ENCODE measurements at places on chromosomes 7 and 10. TPM values are rescaled to one million over a fixed set of nuclear protein-coding genes. Genes with fewer than 3 reads are reported as not detected.

DNA sequence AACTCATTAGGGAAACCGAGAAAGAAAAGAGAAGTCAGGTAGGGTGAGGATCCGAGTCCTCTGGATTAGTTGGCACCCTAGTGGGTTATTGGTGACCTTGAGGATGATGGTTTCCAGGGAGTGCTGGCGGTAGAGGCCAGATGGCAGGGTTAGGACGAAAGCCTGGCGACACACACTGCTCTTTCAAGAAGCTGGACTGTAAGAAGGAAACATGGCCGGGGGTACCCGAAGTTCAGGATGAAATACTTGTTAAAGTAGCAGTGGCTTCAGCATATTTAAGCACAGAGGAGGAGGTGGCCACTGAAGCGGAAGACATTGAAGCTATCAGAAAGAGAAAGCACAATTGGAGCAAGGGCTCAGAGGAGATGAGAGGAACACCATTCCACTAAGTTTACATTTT lies 224.6 kb downstream of the RELN start:
- no peak for DNase-seq

GRCh38 chr10:282294-283139 lies 147.3 kb downstream of the ZMYND11 start:
- no peak for DNase-seq

DNA sequence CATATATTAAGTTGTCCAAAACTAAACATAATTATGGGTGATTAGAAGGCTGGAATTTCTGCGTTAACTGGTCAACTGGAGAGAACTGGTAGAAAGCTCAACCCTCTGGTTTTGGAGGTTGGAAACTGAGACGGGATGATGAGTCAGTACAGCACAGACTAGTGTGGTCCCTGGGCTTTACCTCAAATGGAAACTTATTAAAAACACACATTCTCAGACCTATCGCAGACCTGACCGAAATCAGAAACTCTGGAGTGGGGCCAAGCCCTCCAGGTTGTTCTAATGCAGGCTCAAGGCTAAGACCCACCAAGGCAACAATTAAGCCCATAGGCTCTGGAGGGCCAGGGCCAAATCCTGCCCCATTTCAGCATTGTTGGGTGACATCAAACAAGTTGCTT lies 136.9 kb downstream of the KCNMA1 start:
- no peak for DNase-seq

DNA sequence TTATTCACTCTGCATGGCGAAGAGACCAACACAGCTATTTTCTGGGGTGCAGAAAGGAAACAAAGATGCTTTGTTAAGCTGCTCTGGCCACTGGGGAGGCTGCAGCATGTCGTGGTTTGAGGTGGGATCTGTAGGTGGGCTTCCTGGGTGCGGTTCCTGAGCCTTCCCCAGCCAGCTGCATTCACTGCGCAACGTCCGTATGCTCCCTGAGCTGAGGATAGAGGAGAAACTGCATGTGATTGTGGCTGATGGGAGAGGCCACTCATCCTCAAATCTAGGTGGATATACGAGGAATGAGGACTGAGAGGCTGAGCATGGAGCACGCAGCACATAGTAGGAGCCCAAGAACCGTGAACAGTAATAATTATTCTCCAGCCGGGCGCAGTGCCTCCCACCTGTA lies 9.9 kb upstream of the DNAAF5 start:
- DNase-seq = no peak

- DNase-seq = no peak
Measured at GRCh38 chr7:29239638-29240037, 45.1 kb downstream of the CHN2 start.

The LRWD1 gene
- 14.7 TPM for total RNA-seq

The USP6NL gene
- 5.6 TPM for total RNA-seq

DNA sequence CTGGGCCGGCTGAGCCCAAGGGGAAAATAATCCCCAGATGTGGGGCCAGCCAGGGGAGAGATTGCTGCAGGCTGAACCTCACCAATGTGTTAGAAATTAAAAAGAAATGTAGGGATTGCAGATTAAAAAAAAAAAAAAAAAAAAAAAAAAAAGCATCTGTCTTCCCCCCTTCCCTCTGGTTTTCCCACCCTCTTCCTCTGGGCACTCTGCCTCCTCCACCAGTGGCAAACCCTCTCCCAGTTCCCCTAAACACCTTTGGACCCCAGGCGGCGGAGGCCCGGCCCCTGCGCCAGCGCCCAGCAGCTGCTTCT lies 7.1 kb downstream of the MNX1 start:
- no peak for DNase-seq

DNA sequence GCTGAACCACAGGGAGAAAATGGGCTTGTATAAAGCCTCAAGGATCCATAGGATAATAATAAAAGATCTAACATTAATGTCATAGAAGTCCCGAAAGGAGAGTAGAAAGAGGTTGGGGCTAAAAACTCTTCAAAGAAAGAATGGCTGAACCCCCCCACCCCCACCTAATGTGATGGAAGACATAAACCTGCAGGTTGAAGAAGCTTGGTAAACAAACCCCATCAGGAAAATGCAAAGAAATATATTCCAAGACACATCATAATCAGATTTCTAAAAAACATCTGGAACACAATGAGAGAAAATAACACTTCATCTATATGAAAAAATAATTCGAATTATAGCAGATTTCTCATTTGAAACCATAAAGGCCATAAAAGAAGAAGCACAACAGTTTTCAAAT lies 105.6 kb upstream of the BAIAP2L1 start:
- no peak for DNase-seq

- no peak for DNase-seq
Measured at GRCh38 chr7:148537435-148537834, 53.1 kb upstream of the C7orf33 start.

The TMEM213 gene
- total RNA-seq = not detected

The C10orf105 gene
- total RNA-seq = 0.17 TPM

DNA sequence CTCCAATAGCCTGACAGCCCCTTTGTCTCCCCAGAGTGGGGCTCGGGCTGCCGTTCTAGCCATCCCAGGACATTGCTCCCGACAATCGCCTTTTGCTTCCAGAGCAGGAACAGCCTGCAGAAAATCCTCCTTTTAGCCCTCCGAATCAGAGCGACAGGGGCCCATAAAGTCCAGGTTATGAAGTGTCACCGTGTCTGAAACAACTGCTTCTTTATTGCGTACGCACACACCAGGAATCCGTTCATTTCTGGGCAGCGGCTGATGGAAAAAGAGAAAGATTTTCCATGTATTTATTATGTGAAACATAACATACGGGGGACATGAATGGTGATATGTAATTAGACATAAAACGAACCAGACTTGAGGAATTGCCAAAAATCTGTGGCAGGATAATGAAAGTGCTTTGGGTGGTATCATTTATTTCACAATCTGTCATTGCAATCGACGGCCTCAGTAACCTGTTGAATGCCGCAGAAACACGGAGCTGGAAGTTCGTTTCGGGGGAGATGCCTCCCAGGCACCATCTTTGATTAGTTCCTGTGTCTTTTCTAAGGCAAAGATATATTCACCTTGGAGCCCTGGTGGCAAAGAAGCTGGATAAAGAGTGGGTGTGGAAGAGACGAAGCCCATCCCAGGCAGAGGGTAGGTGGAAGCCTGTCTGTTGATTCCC lies 48.1 kb downstream of the FAM241B start:
- no peak for DNase-seq

- DNase-seq = no peak
Measured at GRCh38 chr10:133481657-133482056, 27.9 kb downstream of the SCART1 start.

- DNase-seq = no peak
Measured at GRCh38 chr10:110002801-110003523, 4.8 kb upstream of the ADD3 start.

The GFRA1 gene
- not detected for total RNA-seq

- DNase-seq = no peak
Measured at GRCh38 chr7:151486074-151486473, 33.6 kb downstream of the RHEB start.

GRCh38 chr10:6838118-6838517 lies 258.0 kb upstream of the PRKCQ start:
- DNase-seq = no peak

GRCh38 chr7:113267885-113268284 lies 149.5 kb upstream of the SMIM30 start:
- DNase-seq = no peak

DNA sequence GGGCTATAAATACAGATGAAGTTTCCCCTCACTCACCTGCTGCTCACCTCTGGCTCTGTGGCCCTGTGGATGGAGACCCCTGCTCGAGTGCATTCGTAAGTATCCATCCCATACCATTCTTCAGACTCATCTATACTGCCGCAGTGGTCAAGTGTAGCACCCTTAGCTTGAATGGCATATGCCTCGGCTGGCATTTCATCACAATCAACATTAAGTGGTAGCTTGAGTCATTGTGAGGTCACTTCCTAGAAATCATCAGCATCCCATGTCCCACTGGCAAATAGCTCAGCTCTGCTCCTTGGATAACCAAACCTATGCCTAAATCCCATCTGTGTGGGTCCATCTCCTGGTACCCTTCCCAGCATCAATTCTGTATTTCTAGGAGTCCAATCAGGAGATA lies 38.2 kb downstream of the MDH2 start:
- no peak for DNase-seq

The OPALIN gene
- not detected for total RNA-seq

The PON1 gene
- not detected for total RNA-seq

GRCh38 chr7:17593819-17594419 lies 295.5 kb downstream of the AHR start:
- DNase-seq = no peak

DNA sequence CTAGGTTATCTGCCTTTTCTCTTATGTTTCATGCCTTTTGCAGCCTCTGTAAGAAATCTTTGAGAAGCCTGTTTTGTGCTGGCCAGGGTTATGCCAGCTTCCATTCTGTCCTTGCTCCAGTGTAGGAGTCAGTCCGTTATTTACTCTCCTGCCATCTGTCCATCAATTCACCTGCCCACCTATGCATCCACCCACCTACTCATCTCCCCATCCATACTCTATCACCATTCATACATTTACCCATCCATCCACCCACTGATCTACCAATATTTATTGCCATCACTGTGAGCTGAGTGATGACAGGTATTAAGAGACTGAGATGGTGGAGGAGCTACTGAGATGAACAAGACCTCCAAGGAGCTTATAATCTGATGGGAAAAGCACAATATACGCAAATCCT lies 12.7 kb upstream of the PPIF start:
- no peak for DNase-seq

DNA sequence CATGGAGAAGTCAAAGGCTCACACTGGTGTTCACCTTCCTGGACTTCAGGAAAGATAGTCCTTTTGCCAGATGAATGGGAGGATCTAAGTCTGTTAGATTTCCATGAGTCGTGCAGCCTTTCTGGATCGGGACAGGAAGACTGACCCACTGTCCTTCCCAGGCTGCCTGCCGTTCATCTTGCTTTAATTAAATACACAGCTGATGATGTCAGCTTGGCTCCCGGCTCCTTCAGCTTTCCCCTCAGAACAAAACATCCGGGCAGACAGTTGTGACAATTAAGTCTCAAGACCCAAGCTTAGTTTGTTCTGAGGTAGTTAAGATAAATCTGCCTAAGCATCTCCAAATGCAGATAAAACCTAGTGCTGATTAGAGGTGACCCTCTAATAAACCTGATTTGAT lies 58.6 kb downstream of the AUTS2 start:
- no peak for DNase-seq

GRCh38 chr7:154195266-154195665 lies 143.1 kb downstream of the DPP6 start:
- DNase-seq = no peak

- DNase-seq = no peak
Measured at GRCh38 chr7:115585015-115585718, 445.4 kb downstream of the TFEC start.

- DNase-seq = no peak
Measured at GRCh38 chr10:3006093-3006492, 61.3 kb upstream of the PFKP start.

DNA sequence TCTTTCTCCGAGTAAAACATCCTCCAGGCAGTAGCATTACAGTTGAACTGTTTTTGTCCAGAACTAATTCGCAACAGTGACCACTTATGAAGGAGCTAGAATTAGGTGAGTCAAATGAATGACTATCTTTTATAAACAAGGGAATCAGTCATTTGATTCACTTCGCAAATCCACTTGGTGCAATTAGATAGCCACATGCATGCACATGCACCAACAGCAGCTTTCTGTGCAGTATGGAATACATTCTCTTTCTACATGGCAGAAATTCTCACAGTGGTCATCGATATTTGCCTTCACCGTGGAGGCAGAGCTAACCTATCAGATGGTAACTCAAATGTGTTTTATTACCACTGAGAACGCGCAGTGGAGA lies 118.8 kb downstream of the CDK6 start:
- no peak for DNase-seq

The TUBAL3 gene
- not detected for total RNA-seq

DNA sequence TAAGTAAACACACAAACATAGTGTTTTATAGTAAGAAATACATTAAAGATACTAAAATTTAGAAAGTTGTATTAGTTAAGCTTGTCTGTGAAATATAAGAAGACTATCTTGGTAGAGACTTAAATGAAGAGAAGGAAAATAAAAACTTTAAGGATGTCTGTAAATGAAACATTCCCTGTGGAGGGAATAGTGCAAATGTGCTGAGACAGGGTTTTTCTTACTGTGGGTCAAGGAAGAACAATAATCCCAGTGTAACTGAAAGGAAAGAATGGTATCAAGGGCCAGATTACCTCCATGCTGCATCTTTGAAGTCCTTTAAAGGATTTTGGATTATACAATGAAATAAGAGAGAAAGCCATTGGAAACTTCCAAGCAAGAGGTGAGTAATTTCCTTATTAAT lies 547.5 kb upstream of the PCDH15 start:
- DNase-seq = no peak

The CADPS2 gene
- total RNA-seq = not detected

DNA sequence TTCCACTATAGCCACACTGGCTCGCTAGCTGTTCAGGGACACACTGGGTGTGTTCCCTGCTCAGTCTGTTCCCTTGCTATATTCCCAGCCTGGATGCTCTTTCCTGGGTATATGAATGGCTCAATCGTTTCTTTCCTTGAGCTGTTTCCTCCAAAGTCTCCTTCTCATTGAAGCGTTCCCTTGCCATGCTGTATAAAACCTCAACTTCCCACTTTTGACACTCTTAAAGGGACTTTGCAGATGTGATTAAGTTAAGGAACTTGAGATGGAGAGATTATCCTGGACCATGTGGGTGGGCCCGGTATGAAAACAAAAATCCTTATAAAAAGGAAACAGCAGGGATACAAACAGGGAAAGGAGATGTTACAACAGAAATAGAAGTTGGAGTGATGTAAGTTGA lies 973.1 kb downstream of the LRMDA start:
- no peak for DNase-seq
